ENCODE measurements at places on chromosomes 7 and 10. TPM values are rescaled to one million over a fixed set of nuclear protein-coding genes. Genes with fewer than 3 reads are reported as not detected.

PLCE1 gene
- total RNA-seq = 2.2 TPM

C10orf67 gene
- total RNA-seq = 0.43 TPM

IGFBP3 gene
- total RNA-seq = 338 TPM

C10orf88 gene
- 3.9 TPM for total RNA-seq

TSPAN33 gene
- total RNA-seq = 14.3 TPM

DIP2C gene
- 10.1 TPM for total RNA-seq

KLF6 gene
- 88.1 TPM for total RNA-seq

MUC12 gene
- 1.7 TPM for total RNA-seq

DNA sequence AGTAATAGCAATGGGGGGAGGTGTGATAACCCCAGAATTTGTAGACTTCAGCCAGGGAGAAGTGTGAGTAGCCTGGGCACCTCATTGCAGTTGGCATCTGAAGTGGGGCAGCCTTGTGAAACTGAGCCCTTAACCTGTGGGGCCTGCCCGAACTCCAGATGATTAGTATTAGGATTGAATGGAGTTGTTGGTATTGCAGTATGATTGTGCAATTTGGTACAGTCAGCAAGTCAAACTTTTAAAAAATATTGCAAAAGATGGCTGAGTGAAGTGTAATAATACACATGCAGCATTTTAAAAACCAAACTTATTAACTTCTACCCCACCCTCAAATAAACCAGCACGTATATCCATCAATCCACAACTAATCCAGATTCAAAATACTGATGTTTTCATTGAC lies 9.3 kb downstream of the RBM33 start:
- DNase-seq = peak; percentile 38

DNA sequence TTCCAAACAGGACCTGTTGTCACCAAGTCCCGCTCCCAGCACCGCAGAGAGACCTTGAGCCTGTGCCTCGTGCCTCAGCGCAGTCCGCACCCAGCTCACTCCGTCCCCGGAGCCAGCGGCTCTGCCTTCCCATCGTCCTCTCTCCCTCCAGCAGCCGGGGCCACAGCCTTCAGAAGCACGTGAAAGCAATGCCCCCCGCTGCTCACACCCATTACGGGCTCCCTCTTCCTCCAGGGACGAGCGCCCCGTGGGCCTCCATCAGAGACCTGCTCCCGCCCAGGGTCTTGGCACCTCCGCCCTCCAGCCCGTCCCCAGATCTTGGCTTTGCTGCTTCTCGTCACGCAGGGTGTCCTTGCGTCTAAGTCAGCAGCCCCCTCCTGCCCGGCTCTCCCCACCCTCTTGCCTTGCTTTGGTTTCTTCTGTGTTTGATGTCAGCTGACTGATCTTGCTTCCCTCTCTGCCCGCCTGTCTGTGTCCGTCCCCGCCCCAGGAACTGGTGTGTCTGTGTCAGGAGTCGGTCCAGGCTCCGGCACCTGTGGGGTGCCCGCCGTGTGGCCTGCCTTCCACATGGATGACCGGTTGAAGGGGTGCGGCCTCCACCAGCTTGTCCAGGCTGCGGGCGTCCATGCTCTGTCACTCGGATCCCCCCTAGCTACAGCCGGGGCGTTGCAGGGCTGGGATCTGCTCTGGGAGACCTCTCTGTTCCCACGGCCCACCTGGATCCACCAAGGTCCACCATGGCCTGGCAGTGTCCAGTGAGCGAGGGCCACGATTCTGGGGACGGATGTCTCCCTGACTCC lies 61.9 kb downstream of the FOXL3 start:
- no peak for DNase-seq

GRCh38 chr7:92010215-92010614 lies 69.6 kb downstream of the AKAP9 start:
- no peak for DNase-seq

GRCh38 chr10:21047096-21047495 lies 150.0 kb upstream of the NEBL start:
- DNase-seq = no peak

GRCh38 chr7:40329601-40330153 lies 194.9 kb downstream of the SUGCT start:
- DNase-seq = no peak

GRCh38 chr7:129489491-129489890 lies 12.8 kb upstream of the SMKR1 start:
- no peak for DNase-seq

DNA sequence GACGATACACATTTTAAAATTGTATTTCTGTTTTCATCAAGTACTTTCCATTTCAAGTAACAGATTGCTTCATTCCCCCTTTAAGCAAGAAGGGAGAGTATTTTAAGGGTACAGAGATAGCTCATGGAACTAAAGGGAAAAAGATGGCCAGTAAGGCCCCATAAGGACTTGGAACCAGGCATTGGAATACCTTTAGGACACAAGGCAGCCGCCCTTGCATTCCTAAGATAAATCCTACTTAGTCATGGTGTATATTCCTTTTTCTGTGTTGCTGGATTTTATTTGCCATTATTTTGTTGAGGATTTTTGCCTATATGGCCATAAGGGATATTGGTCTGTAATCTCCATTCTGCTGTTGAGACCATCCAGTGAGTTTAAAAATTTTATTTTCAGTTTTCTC lies 49.2 kb downstream of the BTRC start:
- no peak for DNase-seq

DNA sequence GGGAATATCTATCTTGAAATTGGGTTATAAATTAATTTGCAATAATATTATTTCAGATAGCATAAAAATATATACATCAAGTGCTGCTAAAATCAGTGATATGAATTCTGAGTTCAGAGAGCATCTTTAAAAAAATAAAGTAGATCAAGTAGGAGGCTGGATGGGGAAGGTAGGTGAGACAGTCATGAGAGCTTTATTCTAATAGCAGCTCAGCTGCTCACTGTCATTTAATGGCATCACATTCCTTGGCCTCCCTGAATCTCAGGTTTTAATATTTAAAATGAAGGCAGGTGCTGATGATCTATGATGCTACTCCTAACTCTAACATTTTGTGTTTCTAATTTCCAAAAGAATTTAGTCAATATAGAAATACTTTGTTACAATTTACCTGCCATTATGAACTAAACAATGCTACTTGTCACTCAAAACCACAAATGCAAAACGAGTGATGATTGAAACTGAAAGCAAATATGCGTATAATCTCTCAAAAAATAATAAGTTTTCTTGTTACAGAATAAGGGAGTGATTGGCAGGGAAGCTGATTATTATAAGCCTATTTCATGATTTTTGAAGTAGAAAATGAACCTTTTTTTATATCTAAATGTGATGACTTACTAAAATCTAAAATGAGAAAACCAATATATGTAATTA lies 147.6 kb upstream of the CSTF2T start:
- no peak for DNase-seq

GRCh38 chr10:132616170-132616995 lies 78.8 kb downstream of the INPP5A start:
- no peak for DNase-seq

DNA sequence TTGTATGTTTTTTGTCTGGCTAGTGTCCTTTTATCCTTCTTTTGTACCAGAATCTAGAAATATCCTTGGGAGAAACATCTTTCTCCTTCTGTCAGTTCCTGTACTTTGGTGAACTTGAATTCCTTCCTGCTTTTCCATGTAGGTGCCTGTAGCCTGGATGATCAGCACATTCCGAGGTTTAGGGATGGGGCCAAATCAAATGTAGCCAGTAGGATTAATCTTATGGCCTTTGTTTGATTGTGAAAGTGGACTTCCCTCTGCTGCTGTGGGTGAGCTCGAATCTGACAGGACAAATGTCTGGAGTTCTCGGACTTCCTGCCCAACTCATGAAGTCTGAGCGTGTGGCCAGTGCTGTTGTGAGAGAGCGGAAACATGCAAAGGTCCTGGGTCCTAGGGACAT lies 33.2 kb upstream of the NAMPT start:
- no peak for DNase-seq

- DNase-seq = no peak
Measured at GRCh38 chr7:132397070-132397469, 179.2 kb downstream of the PLXNA4 start.

- DNase-seq = no peak
Measured at GRCh38 chr10:74194545-74194944, 43.5 kb downstream of the ADK start.

GRCh38 chr7:136342251-136342650 lies 365.1 kb upstream of the MTPN start:
- no peak for DNase-seq

GRCh38 chr10:17001961-17002749 lies 127.5 kb downstream of the CUBN start:
- DNase-seq = no peak

GRCh38 chr7:6435486-6436384 lies 12.0 kb downstream of the DAGLB start:
- no peak for DNase-seq

- no peak for DNase-seq
Measured at GRCh38 chr10:65931291-65932070, 994.4 kb upstream of the LRRTM3 start.

All from epithelial cell of proximal tubule (primary cell).